Stimulated activated CD8-positive, alpha-beta memory T cell treated with anti-CD3 and anti-CD28 coated beads, Interleukin-4, amount 100 ng/mL, for 48 hours (primary cell): ENCODE measurements at places on chromosomes 13 and 19.

- DNase-seq = peak; percentile 47
Observed at GRCh38 chr13:41546372-41547190, 89.2 kb downstream of the RGCC start.

DNA sequence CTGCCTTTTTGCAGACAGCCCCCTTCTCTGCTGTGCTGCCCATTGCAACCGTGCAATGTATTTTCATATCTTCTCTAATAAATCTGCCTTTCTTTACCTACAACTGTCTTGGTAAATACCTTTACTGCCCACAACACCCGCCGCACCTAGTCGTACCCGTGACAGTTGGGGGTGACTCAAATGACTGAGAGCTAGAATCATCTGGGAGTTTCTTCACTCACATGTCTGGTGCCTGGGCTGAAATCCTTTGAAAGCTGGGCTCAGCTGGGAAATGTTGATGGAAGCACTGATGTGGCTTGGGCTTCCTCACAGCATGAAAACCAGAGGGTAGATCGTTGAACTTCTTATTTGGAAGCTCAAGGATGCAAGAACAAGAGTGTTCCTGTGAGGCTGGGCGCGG lies 2.8 kb upstream of the PNMA8A start:
- DNase-seq = no peak

DNA sequence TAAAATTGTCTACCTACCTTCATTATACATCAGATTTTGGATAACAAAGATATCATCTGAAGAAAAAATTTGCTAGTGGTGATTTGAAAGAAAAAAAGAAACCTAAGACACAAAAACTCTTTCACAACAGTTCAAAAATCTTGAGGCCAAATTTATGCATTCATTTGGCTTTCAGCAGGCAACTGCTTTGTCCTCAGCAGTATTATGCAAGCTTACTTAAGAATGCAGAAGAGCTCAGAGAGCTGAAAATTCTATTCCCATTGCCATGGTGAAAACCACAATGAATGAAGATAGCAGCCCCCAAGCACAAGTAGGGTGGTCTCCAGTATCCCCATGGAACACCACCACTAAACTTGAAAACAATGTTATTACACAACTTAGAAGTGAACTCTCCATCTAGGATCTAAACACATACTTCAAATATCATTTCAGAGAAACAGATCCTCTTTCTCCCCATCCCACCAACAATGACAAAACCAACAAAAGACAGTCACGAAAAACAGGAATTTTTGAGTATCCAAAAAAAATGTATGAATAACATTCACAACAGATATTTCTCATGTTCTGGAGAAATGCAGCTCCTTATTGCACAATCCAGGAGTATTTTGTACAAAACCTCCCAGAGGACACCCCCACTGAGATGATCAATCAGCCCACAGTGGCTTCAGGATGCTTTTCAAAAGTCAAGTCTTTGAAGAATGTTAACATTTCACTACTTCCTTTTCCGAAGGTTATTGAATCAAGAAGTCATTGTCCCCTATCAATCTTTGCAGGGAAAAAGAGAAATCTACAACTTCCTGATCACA lies 192.7 kb downstream of the LHFPL6 start:
- DNase-seq = no peak

DNA sequence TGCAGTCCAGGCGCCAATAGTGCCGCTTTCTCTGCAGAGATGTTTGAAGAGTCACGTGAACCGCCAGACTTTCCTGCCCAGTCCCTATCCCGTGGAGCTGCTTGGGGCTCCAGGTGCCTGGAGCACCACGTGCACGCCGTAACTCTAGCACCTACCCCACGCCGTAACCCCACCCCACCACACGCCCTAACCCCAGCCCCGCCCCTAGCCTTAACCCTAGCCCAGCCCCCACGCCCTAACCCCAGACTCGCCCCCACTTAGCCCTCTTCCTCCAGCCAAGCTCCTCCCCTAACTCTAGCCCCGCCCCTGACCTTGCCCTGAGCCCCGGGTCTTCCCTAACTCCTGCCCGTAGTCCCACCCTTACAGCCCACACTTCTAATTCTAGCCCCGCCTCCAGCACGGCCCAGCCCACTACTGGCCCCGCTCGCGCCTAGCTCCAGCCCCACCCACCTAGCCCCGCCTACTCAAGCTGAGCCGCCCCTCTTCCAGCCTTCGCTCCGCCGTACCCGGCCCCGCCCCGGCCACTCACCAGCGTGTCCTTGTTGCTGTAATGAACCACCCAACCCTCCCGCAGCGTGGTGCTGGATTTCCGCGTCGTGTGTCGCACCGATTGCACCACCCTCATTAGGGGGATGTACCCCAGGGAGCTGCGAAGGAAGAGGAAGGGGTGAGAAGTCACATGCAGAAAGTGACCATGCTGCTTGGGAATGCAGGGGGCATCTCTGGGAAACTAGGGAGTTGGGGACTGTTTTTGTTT lies 19.5 kb downstream of the PRKD2 start:
- DNase-seq = peak; percentile 56

GRCh38 chr13:68232351-68233130 lies 1002.4 kb upstream of the PCDH9 start:
- DNase-seq = no peak

- peak; percentile 92 for DNase-seq
Observed at GRCh38 chr19:57410877-57411671, at the start of gene ZNF17. TSS of gene ZNF17 (plus strand) at chr19:57411161. CDS start at chr19:57413616, 2,455 bp downstream.

DNA sequence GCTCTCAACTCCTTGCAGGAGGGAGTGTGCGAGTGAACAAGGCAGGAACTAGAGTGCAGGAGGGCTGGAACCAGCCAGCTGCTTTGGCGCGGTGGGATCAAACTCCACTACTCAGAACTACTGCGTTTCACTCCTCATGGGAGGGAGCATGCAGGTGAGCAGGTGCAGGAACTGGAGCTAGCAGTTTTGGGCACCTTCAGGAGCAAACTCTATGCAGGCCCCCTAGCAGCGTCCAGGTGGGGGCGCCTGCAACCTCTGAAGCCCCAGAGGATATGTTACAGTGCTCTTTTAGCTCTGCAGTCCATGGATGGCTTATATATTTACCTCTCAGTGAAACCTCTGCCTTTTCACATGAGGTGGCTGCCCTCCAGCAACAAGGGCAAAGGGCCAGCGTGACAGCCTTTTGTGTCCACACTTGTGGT lies 1303.4 kb downstream of the PCDH9 start:
- no peak for DNase-seq

DNA sequence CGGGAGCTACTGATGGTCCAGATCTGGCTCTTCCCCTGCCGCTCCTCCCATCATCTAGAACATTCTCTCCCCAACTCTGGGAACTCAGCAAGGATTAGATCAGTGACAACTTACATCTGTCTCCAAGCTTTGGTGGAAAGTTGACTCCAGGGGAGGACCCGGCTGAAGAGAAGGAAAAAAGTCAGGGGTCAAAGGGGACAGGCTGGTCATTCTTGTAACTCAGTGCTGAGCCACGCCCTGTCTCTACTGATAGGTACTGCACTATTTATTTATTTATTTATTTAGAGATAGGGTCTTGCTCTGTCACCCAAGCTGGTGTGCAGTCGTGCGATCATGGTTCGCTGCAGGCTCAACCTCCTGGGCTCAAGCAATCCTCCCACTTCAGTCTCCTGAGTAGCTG lies 14.3 kb downstream of the PLEKHA4 start:
- DNase-seq = no peak

GRCh38 chr19:41427647-41428480 lies 690 bp upstream of the B3GNT8 start:
- peak; percentile 58 for DNase-seq
